ENCODE measurements at places on chromosomes 4 and X. TPM values are rescaled to one million over a fixed set of nuclear protein-coding genes. Genes with fewer than 3 reads are reported as not detected.

GRCh38 chr4:35063031-35063570 is 1181.2 kb downstream of the ARAP2 start:
- H3K4me3 ChIP-seq, result no peak overlapping the region
- DNase-seq, result no peak
- no peaks in the 10 kb centered on the region for H3K36me3 ChIP-seq
- no peaks in the 10 kb centered on the region for H3K27me3 ChIP-seq
- no peak overlapping the region for H3K27ac ChIP-seq
- H3K4me1 ChIP-seq, result no peaks in the 10 kb centered on the region

DNA sequence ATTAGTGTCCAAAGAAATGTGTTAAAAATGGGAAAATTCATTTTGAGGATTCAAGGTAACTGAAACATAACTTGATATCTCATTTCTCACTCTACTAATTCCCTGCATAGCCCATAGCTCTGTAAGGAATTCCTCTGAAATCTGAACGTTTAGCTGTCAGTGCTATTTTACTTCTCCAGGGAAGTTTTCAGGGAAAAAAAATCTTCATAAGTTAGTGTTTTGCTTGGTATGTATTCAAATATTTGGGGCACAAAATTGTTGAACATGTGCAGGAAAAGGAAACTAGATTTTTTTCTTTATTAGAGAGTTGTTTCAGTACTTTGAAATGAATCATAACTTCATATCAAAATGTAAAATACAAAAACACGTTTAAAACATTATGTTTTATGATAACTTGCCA is 891.4 kb downstream of the CENPC start:
- no peaks in the 10 kb centered on the region for H3K4me1 ChIP-seq
- H3K27me3 ChIP-seq, result no peaks in the 10 kb centered on the region
- H3K36me3 ChIP-seq, result no peaks in the 10 kb centered on the region
- no peak overlapping the region for H3K4me3 ChIP-seq
- DNase-seq, result no peak

DNA sequence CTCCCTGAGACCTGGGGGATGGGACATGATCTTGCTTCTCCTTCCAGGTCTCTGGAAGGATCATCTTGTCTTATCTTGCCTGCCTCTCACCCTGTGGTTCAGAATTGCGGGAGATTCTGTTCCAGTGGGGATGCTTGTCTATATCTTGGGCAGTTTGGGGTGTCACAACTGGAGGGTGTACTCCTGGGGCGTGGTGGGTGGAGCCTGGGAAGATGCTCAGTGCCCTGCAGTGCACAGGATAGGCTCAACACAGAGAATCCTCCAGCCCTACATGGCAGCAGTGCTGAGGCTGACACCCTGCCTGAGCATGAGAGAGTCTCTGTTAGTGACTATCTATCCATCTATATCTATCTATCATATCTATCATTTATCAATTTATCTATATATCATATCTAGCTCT is 7.7 kb downstream of the P2RY8 start:
- no peak overlapping the region for H3K27ac ChIP-seq
- H3K36me3 ChIP-seq, result no peaks in the 10 kb centered on the region
- no peaks in the 10 kb centered on the region for H3K27me3 ChIP-seq
- no peaks in the 10 kb centered on the region for H3K4me1 ChIP-seq
- no peak for DNase-seq
- H3K4me3 ChIP-seq, result no peak overlapping the region

TECRL gene
- not detected for total RNA-seq

DNA sequence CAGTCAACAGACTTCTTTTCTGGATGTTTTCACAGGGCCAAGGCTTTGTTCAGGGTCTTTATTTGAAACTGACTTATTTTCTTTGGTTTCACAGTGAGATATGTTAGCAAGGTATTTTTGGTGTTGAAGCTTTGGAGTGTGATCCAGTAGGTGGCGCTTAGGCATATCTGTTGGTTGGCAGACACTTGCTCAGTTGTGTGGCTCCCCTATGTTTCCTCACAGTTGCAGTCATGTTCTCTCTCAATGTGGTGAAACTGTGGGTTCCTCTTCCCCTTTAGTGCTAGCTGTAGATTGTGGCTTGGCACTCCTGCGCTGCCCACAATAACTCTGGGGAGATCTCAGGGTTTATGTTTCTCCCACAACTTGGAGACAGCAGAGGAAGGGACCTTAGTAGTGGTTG is 460.8 kb downstream of the SLITRK2 start:
- H3K36me3 ChIP-seq, result no peaks in the 10 kb centered on the region
- H3K4me1 ChIP-seq, result no peaks in the 10 kb centered on the region
- H3K27me3 ChIP-seq, result no peaks in the 10 kb centered on the region
- no peak overlapping the region for H3K4me3 ChIP-seq
- no peak for DNase-seq

- DNase-seq, result no peak
- no peaks in the 10 kb centered on the region for H3K36me3 ChIP-seq
- H3K4me1 ChIP-seq, result no peaks in the 10 kb centered on the region
- H3K4me3 ChIP-seq, result no peak overlapping the region
- H3K27me3 ChIP-seq, result no peaks in the 10 kb centered on the region
- H3K27ac ChIP-seq, result no peak overlapping the region
Observed at GRCh38 chr4:55498051-55498450, 48.7 kb downstream of the CLOCK start.

DNA sequence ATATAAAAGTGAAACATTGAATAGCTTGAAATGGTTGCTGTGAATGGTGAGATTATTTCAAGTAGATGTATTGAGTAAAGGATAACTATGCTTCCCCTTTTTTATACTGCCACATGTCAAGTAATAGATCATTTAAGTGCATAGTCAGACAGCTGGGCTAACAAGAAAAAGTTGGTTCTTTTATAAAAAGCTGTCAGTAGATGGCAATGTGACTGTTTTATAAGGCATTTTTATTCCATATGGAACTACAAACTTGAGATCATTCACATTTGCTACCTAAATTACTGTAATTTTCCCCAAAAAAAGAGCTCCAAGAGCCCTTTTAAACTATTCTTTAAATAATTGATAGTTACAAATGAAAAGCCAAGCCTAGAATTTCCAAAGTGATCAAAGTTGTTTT is 831.0 kb downstream of the C4orf33 start:
- no peak overlapping the region for H3K4me3 ChIP-seq
- no peaks in the 10 kb centered on the region for H3K27me3 ChIP-seq
- H3K4me1 ChIP-seq, result no peaks in the 10 kb centered on the region
- H3K27ac ChIP-seq, result no peak overlapping the region
- H3K36me3 ChIP-seq, result no peaks in the 10 kb centered on the region
- no peak for DNase-seq

TXK gene
- 0.69 TPM for total RNA-seq

GRCh38 chr4:13322681-13323101 is 161.4 kb downstream of the RAB28 start:
- H3K36me3 ChIP-seq, result no peaks in the 10 kb centered on the region
- no peak overlapping the region for H3K27ac ChIP-seq
- no peak overlapping the region for H3K4me3 ChIP-seq
- H3K4me1 ChIP-seq, result no peaks in the 10 kb centered on the region
- H3K27me3 ChIP-seq, result no peaks in the 10 kb centered on the region
- DNase-seq, result no peak

DNA sequence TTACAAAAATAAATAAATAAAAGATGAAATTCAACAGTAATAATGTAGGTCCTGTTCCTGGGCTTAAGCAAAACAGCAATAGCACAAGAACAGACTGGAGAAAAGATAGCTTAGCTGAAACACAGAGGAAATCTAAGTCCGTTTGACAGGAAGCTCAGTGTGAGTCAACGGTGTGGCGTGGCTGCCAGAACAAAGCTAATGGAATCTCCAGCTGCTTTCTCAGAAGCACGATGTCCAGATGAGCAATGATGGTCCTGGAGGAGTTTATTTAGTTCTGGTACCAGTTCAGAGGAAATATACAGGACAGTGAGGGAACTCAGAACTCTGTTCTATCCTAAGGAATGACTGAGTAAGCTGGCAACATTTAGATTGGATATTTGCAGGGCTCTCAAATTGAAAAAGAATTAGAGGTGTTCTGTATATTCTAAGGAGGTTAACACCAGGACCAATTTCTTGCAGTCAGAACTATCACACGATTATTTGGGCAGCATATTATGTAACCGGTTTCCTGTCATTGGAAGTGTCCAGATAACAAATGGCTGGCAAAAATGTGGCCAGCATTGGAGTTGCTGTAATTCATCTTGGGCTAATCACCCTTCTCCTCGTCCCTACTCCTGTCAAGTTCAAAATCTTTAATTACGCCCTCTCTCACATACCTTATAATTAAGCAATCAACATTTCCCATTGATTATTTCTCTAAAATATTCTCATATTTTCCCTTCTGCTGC is 12.7 kb downstream of the GAB3 start:
- no peak overlapping the region for H3K4me3 ChIP-seq
- DNase-seq, result no peak
- no peaks in the 10 kb centered on the region for H3K27me3 ChIP-seq
- no peaks in the 10 kb centered on the region for H3K4me1 ChIP-seq
- no peaks in the 10 kb centered on the region for H3K36me3 ChIP-seq

IL13RA2 gene
- not detected for total RNA-seq

GRCh38 chr4:22802876-22803275 is 110.1 kb downstream of the GBA3 start:
- H3K27me3 ChIP-seq, result no peaks in the 10 kb centered on the region
- H3K27ac ChIP-seq, result no peak overlapping the region
- no peak overlapping the region for H3K4me3 ChIP-seq

Data from pancreas (tissue), 10 donors.